ENCODE measurements at places on chromosomes 2 and 18.

DNA sequence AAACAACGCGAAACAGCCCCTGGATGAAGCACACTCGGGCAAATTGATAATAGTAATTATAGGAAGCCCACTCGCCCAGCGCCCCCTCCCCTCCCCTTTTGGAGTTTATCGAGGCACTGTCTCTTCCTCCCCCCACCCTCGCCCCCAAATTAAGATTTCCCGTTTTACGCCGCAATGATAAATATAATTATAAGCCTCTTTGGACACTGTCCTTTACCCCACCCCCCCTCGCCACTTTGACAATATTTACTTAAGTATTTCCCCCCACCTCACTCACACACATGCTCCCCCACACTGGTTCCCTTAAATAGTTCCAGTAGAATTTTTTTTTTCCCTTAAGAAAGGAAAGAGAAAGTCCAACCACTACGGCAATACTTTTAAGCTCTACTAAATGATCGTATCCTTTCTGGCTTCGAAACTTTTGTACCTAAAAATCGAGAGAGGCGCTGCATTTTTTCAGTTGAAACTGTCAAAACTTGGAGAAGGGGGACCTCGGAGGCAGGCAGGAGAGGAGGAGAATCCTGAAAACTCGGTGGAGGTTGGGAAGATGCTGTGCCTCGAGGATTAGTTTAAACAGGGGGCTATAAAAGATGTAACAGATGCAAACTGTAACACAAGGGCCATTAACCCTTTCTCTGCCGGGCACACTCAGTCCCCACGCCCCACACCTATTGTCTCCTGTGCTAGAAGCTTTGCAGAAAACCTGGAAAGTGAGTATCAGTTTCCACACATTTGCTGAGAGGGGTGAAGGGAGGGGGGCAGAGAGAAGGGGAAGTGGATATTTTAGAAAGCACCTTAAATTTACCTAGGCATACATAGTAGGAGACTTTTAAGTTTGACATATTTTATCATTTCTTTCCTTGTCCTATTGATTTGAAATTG is 1.8 kb downstream of the ZEB2 start:
- peak overlapping the region; percentile 91 for H3K4me3 ChIP-seq
- peak overlapping the region; percentile 95 for H3K27ac ChIP-seq
- H3K4me1 ChIP-seq = peaks cover 23% of the 10 kb centered on the region
- H3K36me3 ChIP-seq = peaks cover 31% of the 10 kb centered on the region

DNA sequence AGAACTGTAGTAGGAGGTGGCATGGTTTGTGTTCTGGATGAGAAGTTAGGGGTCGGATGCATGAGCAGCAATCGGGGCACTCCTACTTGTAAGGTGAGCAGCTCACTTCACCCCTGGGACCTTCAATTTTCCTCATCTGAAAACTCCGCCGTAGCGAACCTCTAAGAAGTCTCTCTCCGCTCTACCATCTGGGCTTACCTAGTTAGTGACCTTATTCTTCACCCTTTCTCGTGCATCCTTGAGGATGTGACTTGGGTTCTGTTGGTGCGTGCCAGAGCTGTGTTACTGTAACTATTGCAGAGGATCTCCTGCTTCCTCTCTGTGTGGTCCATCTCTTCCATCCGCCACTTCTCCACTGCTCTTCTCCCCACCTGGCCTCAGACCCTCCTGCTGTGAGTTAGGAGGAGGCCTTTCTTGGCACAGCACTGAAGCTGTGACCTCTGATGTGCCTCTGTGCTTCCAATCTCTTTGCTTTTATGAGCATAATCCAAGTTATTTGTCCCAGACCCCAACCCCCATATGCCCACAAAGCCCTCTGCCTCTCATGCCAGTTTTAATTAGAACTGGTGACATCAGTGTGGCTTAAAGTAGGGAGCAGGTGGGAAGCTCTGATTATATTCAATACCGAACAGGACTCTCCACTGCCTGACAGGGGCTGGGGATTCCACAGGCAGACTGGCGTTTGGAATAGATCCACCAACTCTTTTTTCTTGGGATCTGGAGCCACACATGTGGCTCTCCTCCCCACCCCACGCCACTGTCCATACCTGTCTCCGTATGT is 178.4 kb downstream of the BCL2 start:
- H3K27me3 ChIP-seq = peaks cover 39% of the 10 kb centered on the region
- no peaks in the 10 kb centered on the region for H3K36me3 ChIP-seq
- no peaks in the 10 kb centered on the region for H3K4me1 ChIP-seq
- no peak for DNase-seq
- no peak overlapping the region for H3K27ac ChIP-seq

DNA sequence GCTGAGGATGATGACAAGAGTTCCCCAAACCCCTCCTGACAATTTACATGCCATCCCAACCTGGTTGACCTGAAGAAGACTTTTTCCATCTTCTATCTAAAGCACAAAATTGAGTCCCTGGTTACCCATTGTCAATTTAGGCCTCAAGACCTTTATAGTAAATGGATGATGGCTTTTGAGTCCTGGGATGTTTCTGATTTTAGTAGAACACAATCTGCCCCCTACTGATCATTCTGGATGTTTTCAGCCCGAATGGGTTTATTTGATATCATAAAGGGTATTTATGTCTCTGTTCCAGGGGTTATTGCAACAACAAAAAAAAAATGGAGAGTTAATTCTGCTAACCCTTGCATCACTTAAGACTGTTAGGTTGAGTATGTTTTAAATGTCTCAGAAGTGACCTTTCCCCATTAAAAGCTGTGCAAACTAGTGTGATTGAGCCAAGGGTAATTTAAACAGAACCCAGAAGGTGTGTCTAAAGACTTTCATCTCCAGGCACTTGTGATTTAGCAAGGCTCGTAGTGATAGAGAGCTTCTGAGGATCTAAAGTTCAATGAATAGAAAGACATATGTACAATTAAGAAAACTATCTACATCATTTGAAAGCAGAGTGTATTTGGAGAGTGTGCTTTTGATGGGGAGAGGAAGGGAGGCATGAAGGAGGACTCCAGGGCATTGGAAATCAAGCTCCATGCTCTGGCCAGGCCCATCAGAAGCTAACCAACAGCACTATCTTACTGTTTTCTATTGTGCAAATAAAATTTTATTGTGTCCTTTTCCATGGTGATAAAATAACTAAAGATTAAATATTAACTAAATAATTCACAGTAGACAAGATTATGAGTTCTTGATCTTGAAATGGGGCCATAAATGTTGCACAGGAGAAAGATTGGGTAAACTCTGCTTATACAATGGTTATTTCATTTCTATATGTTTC is 96.6 kb upstream of the NOSTRIN start:
- no peak overlapping the region for H3K27ac ChIP-seq
- DNase-seq = no peak
- H3K4me3 ChIP-seq = no peak overlapping the region

- H3K27ac ChIP-seq = no peak overlapping the region
- H3K27me3 ChIP-seq = peaks cover 41% of the 10 kb centered on the region
- H3K4me1 ChIP-seq = no peaks in the 10 kb centered on the region
- no peaks in the 10 kb centered on the region for H3K36me3 ChIP-seq
Measured at GRCh38 chr2:95034221-95034620, 8.7 kb downstream of the MAL start.

GRCh38 chr2:44652701-44653100 is 288.8 kb upstream of the SIX3 start:
- no peak for DNase-seq
- H3K4me1 ChIP-seq = no peaks in the 10 kb centered on the region
- no peaks in the 10 kb centered on the region for H3K27me3 ChIP-seq
- no peaks in the 10 kb centered on the region for H3K36me3 ChIP-seq
- H3K4me3 ChIP-seq = no peak overlapping the region

GRCh38 chr18:62399781-62400308 is 74.7 kb downstream of the TNFRSF11A start:
- H3K36me3 ChIP-seq = no peaks in the 10 kb centered on the region
- DNase-seq = no peak
- H3K27ac ChIP-seq = no peak overlapping the region
- H3K4me1 ChIP-seq = no peaks in the 10 kb centered on the region
- no peak overlapping the region for H3K4me3 ChIP-seq

DNA sequence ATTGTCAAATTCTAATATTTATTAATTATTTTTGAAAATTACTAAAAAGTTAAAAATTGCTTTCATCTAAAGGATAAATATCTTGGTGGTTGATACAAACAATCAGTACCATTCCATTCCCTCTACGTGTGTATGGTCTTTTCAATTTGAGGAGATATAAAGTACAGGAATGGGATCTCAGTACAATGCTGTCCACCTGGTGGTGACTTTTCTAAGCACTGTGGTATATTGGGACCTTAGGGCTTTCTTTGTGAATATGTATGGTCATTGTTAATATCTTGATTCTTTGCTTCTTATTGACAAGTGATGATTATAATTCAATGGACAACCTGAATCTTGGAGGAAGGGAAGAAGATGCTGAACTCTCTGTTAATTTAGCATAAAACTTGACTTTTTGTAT is 83.1 kb downstream of the NBEAL1 start:
- no peak overlapping the region for H3K27ac ChIP-seq
- H3K4me3 ChIP-seq = no peak overlapping the region
- no peaks in the 10 kb centered on the region for H3K27me3 ChIP-seq
- no peaks in the 10 kb centered on the region for H3K36me3 ChIP-seq
